ENCODE measurements at places on chromosomes 6 and 20.

DNA sequence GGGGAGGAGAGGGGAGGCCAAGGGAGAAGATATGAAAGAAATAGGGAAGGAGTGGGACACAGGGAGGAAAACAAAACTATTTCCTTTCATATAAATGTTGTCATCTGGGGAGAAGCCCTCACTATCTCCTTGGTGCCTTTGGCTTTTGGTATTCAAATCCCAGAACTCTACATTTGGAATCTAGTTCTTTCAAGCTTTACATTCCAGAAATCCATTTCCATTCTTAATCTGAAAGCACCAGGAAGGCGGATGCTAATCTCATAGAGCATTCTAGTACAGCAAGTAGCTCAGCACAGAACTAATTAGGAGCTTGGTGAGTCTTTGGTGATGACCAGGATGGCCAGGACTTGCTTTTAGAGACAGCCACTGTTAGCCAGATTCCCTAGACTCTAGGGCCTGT, 177.9 kb downstream of the KIF16B start:
- DNase-seq, result no peak

DNA sequence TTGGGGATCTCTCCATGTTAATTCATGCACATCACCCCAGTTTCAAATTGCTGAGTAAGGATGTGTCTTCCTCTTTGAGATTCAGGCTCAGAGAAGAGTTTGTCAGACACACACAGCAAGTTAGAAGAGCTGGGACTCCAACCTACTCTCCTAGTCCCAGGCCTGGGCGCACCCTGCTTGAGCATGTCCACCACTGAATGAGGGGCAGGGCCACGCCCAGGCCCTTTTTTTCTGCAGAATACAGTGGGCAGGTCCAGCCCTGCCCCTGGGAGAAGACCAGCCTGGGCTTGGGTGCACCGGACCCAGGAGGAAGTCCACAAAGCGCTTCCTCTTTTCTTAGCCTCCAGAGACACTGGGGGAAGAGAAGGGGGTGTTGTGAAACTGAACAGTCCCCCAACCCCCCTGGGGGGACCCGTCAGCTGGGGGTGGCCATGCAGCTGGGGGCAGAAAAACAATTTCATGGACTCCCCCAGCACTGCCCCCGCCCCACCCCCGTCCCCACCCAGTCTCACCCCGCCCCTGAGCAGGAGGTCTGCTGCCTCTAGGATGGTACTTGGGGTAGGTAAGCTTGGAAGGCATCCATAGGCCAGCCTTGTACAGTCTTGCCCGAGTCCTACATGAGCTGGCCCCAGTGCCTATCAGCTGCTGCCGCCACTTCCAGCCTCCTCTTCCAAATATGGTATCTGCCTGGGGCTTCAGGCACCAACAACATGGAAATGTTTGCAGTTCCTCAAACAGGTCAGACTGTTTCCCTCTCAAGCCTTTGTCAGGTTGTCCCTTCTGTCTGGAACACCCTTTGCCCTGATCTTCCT, 11.7 kb upstream of the HCK start:
- DNase-seq, result no peak

DNA sequence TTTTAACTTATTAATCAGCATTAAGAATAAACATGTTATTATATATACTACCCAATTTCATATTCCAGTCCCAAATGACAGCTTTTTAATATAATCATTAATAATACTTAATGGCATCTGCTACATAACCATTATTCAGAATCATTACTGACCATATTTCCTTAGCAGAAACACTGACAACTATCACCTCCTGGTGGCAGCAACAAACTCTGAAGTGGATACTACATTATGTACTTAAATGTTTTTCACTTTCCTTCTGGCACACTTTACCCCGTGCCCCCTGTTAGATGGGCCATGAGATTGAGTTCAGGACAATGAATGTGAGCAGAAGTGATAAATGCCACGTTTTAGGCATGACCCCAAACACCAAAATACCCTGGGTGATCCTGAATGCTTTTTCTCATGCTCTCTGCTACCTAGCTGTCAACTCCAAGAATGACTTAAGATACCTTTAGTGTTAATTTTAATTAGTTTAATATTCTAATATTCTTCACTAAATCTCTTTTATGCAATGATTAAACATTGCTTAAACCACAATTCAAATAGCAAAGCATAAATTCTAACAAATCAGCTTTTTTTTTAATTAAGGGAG, 77.1 kb downstream of the LMBRD1 start:
- no peak for DNase-seq

GRCh38 chr6:34316431-34317171, 67.8 kb upstream of the SMIM29 start:
- DNase-seq, result no peak

DNA sequence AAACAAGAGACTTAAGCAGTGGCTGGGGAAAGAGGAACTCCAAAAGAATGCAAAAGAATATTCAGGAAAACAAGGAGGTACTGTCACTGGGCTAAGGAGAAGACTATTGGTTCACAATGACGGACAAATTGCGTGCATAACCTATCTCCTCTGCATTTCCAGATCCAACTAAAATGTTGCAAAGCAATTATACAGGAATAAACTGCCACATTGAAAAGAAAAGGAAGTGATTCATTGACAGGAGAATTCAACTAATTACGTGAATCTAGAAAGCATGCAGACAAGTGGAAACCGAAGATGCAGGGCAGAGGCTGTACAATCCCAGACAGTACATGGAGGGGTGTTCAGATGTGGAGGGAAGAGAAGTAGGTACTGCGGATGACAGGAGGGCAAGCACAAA, 152.8 kb upstream of the RIPOR2 start:
- no peak for DNase-seq

DNA sequence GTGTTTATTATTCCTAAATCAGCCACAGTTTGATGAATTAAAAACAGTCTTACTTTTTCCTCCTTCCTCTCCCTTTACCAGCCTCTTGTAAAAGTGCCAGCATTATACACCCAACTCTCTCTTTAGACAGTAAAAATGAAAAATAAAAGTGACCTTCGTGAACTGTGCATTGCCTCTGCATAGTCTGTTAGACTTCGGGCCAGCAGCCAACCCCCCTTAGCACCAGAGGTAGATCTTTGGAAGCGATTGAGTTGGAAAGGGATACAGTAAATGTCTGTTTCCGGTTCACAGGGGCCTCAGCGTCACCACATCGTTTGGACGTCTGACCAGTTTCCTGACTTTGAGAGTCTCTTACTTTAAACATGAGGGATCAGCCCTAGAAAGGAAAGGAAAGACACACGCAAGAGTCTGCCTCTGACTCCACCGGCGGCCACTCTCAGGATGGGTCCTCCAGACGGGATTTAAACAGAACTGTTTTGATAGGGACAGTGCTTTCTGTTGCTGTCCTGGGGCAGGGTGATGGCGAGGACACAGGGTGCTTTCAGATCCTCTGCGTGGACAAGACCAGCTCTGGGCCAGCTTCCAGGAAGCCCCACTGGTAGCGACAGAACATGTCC, 206.6 kb upstream of the PREP start:
- DNase-seq, result no peak

- no peak for DNase-seq
These were observed 661.3 kb downstream of the BCKDHB start for GRCh38 chr6:80767808-80768207.

GRCh38 chr6:145845557-145845956, 31.0 kb upstream of the FBXO30 start:
- no peak for DNase-seq

DNA sequence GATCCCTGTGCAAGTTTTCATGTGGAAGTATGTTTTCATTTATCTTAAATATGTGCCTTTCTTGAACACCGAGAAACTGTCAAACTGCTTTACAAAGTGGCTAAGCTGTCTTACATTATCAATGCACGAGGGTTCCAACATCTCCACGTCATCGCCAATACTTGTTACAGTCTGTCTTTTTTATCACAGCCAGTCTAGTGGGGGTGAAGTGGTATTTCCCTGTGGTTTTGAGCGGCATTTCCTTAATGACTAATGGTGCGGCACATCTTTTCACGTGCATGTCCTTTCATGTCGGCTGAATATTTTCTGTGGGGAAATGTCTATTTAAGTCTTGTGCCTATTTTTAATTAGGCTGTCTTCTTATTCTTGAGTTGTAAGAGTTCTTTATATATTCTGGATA, 280.4 kb downstream of the FOXC1 start:
- no peak for DNase-seq

DNA sequence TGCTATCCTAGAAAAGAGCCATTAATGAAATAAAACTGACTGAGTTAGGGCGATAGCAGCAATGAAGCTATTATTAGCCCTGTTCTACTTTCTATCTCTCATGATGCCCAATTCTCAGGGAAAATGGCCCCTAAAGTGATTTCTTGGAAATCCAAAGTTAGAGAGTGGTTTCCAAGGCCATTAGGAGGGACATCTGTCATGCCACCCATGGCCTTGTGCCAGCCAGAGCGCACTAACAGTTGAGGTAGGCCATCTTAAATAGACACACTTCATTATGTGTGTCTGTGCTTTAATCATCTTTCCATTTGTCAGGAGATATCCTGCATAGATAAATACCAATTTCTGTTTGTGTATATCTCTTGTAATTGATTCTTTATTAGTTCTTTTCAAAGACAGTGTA, 261.6 kb downstream of the NRN1 start:
- DNase-seq, result no peak

All from stimulated activated CD4-positive, alpha-beta T cell treated with anti-CD3 and anti-CD28 coated beads, Interleukin-4, amount 100 ng/mL, for 1 hour (primary cell).